A549 treated with DMSO at 1 μM for 4 hours (cell line): ENCODE measurements at places on chromosomes 7 and 10. TPM values are rescaled to one million over a fixed set of nuclear protein-coding genes. Genes with fewer than 3 reads are reported as not detected.

Gene FRAT2
- 6.0 to 8.5 TPM (median 8.2 TPM) in 5 replicates for total RNA-seq

Gene ERVW-1
- not detected in 5 replicates for total RNA-seq

Gene ASAH2
- total RNA-seq, result 0.80 to 3.3 TPM (median 1.3 TPM) in 5 replicates

Gene IFIT2
- total RNA-seq, result 2.5 to 5.4 TPM (median 3.4 TPM) in 5 replicates

Gene ARHGEF35
- 0.23 to 0.44 TPM (median 0.38 TPM) in 5 replicates for total RNA-seq

Gene STEAP1B
- 0.15 to 0.49 TPM (median 0.30 TPM) in 4 of 5 replicates, not detected in the other for total RNA-seq

Gene SYT15
- 2.8 to 3.4 TPM (median 3.2 TPM) in 5 replicates for total RNA-seq

Gene SLC26A5
- not detected in 5 replicates for total RNA-seq

Gene VGF
- total RNA-seq, result 7.8 to 23.5 TPM (median 15.1 TPM) in 5 replicates
